ENCODE measurements at places on chromosomes 11 and 22.

DNA sequence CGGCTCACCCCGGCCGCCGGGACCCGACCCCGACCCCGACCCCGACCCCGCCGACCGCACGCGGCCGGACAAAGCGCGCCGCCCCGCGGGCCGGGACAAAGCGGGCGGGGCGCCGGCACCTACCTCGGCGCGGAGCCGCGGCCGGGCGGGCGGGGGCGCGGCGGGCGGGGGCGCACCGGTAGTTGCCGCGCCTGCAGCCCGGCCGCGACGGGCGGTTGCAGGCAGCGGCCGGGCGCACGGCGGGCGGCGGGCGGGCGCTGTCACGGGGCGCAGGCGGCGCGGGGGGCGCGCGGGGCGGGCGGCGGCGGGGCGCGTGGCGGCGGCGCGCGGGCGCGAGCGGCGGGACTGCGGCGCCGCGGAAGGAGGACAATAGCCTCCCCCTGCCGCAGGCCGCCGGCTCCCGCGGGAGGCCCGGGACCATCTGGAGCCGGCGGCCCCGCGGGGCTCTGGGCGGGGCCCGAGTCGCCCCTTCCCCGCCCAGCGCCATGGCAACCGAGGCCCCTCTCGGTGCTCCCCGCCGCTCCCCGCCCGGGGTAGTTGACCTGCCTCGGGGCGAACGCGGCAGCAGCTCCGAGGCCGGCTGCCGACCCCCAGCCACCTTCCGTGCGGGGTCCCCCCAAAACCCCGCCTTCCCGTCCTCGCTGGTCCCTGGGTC, 851 bp downstream of the SPTBN2 start:
- peak; percentile 98 for DNase-seq

GRCh38 chr11:20452585-20452984, 65.1 kb downstream of the PRMT3 start:
- no peak for DNase-seq

GRCh38 chr11:12809864-12810567, 135.8 kb downstream of the TEAD1 start:
- DNase-seq = no peak

DNA sequence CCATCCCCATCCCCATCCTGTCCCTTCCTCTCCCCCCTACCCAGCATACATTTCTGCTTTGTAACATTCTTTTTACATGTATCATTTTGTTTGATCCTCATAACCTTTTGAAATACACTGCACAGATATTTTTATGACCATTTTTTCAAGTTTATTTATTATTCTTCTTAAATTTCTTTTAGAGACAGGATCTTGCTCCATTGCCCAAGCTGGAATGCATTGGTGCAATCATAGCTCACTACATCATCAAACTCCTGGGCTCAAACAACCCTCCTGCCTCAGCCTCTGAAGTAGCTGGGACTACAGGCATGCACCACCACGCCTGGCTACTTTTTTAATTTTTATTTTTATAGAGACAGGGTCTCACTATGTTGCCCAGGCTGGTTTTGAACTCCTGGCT, 99.4 kb upstream of the AKIP1 start:
- DNase-seq = no peak

DNA sequence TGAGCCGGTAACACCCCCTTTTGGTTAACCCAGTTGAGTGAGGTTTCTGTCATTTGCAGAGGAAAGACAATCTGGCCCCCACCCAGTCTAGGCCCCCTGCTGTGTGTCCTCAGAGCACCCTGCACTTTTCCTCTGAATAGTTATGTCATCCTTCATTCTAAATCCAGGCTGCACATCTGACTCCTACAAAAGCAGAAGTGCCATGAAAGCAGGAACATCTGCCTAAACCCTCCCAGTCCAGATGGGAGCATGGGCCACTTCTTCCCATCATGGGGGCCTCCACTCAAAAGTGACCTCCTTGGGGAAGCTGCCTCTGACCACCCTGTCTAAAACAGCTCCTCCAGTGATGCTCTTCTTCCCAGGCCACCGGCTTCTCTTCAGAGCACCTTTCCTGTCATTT, 53.7 kb upstream of the HMGXB4 start:
- DNase-seq = no peak

- no peak for DNase-seq
Measured at GRCh38 chr11:30131535-30131934, 99.3 kb upstream of the FSHB start.

DNA sequence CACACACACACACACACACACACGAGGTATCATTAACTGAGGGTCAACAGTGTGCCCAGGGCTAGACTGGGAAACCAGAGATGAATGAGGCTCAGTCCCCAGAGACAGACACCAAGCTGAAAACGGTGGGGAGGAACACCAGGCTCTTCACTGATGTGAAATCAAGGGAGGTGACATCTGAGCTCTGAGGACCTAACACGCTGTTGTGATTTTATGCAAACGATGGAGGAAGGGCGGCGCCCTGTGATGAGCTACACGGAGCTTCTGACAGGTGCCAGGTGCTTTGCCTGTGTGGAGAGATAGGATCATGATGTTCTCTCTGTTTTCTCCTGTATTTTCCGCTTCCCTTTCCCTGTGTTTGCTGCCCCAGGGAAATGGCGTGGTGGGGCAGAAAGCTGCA, 6.5 kb upstream of the CYB5R3 start:
- DNase-seq = no peak

DNA sequence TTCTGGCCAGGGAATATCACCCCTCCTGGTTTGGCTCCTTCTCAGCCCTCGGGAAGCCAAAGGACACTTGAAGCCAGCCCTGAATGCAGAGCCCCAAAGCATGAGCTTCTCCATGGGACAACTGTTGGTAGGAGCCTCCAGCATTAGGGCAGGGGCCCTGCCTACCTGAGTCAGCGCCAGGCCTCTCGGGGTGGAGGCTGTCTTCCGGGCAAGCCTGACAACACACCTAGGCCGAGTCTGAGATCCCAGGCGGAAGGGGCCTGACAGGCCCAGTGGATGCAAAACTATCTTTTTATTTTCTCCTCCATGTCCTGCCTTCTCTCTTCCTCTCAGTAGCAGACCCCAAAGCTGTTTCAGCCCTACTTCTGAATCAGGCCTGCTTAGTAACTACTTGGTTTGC, 27.6 kb downstream of the RCOR2 start:
- no peak for DNase-seq

DNA sequence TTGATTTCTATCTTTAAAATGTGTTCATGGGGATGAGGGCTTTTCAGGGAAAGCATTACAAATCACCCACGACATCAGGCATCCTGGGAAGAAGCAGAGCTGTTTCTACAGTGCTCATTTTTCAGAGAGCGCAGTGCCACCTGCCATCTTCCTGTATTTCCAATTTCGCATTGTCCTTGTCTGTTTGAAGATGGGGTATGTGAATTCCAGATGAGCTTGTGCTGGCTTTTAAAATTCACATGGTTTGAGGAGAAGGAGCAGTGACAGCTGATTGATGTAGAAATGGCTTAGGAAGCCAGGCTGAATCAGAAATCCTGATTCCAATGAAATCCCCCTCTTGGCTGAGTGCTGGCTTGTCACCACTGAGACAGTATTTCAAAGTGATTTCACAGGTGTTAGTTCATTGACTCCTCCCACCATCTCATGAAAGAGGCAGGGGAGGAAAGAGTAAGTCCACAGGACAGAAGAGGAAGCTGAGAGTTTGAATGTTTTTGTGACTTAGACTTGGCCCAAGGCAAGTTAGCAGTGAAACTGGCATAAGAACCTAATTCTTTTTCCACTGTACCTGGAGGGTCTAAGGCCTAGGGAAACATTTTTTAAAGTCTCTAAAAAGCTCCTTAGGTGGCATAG, 344.6 kb upstream of the C11orf87 start:
- DNase-seq = no peak

GRCh38 chr11:19365743-19366410, 125.1 kb upstream of the E2F8 start:
- DNase-seq = no peak

- no peak for DNase-seq
Measured at GRCh38 chr11:62851807-62852522, 12.6 kb upstream of the WDR74 start.

- no peak for DNase-seq
Measured at GRCh38 chr11:86816251-86816726, 15.9 kb downstream of the PRSS23 start.

DNA sequence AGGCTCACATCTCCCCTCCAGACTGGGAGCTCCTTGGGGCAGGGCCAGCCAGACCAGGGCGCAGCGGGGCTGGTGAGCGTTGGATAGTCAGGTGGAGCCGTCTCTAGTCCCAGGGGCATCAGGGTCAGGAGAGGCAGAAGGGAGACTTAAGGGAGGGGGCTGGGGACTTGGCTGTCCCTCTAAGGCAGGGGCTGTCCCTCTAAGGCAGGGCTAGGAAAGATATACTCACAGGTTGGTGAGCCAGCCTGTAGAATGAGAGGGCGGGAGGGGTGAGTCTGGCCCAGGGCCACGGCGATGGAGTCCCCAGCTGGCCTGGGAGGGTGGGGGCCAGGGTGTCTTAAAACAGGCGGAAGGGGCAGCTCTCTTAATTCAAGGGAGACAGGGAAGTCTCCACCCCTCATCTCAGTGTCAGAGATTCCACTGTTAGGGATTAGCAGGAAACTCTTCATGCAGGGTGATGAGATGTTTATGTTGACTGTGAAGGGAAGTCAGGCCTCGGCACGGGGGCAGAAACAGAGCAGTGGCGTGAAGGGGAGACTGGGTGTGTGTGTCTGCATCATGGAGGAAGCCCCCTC, 11.3 kb downstream of the P2RY2 start:
- no peak for DNase-seq

- no peak for DNase-seq
Measured at GRCh38 chr11:130825561-130825960, 90.7 kb downstream of the SNX19 start.

- DNase-seq = no peak
Measured at GRCh38 chr22:46533070-46533833, 4.2 kb downstream of the CELSR1 start.

DNA sequence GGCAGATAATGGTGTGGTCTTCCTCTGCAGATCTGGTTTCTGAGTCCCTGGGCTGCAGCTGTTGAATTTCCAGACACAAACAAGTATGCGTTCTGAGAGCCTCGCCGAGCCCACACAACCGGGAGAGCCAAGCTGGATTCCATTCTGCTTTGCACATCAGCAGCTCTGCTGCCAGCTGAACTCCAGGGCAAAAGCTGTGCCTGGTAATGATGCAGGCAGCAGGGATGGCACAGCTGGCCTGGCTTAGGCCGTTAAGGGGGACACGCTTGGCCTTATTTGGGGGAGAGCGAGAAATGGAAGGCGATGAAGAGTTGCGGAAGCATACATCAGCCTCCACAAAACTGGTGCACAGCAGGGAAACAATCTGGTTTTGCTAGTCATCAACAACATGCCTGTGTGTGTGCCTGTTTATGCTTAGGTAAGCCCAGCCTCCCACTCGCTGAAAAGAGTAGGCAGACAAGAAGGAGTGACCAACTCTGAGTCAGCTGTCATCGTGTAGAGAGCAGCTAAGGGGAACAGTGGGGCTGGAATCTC, 25.1 kb downstream of the ADAMTS8 start:
- DNase-seq = no peak

DNA sequence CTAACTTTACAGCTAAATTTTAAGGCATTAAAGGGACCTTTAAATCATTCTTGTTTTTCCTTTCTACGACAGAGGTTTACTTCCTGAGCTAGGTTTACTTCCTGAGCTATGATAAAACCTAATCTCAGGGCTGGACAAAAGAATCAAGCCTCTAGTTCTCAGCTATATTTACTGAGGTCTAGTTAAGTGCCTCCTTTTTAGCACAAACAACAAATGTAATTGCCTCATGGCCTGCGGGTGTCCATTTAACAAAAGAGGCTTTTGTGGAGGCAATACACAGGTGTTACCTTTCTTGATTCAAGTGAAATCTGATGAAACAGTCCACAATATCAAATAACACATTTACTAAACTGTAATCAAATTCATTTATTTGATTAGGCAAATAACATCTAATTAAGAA, 67.3 kb downstream of the IMMP1L start:
- DNase-seq = no peak

GRCh38 chr11:113629562-113629961, 76.5 kb downstream of the TMPRSS5 start:
- no peak for DNase-seq

DNA sequence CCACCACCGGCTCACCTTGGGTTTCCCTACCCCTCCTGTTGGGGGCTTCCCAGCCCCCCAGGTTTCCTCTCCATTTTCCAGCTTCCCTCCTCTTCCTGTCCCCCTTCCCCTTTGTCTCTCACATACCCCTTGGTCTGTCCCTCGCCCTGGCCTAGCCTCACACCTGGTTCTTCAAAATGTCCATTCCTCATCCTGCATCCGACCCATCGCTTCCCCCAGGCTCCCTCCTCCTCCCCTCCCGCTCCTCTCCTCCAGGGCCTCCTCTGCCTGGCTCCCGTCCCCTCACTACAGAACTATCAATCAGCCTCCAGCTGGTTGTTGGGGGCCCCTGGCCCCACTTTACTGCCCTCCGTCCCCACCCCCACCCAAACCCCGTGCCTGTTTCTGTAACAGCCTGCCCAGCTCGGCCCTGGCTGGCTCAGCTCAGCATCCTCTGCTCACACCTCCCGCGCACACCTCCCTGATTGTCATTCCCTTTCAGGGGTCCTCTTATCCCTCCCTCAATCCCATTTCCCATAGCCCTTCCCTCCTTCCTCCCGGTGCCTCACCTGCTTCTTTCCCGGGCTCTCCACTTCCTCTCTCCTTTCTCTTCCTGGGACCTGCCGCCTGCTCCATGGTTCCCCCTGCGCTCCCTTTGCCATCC, 1.2 kb downstream of the CNIH2 start:
- no peak for DNase-seq

DNA sequence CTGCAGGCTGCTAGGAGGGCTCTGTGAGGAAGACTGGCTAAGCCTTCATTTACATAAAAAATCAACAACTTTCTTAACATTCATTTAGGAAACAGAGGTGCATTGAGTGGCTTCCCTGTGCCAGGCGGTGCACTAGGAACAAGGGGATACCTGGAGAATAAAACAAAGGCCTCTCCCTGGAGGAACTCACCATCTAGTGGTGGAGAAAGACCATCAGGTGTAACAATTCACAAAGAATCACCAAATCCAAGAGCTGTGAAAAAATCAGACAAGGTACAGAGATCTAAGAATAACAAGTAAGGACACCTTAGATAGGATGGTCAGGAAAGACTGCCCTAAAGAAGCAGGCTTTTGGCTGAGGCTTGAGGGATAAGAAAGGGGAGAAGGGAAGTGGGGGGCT, 40.3 kb downstream of the CSNK2A3 start:
- no peak for DNase-seq

DNA sequence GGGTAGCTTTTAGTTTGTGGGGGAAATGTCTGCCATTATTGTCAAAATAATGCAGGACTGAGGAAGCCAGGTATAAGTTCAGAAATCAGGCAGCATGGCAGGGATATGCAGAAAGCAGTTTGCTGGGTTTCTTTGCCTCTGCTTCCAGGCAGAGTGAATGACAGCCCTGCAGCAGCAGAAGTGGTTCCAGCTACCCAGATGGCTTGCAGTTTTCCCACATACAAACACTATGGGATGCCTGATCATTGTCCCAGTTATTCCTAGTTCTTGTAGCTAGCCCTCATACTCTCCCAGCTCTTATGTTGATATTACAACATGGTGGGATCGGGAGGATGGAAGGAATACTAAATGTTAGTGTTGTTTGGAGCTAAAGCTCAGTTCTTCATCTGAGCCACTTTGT, 2.8 kb upstream of the DIXDC1 start:
- no peak for DNase-seq

GRCh38 chr22:17444204-17444504, 74.9 kb downstream of the CECR2 start:
- no peak for DNase-seq

- DNase-seq = peak; percentile 5
Measured at GRCh38 chr11:58286249-58286648, 18.2 kb upstream of the OR10W1 start.

- peak; percentile 35 for DNase-seq
Measured at GRCh38 chr22:31846161-31847115, 92.6 kb downstream of the DEPDC5 start.
